Ascending aorta (tissue), 2 donors: ENCODE measurements at places on chromosomes 2 and 18. TPM values are rescaled to one million over a fixed set of nuclear protein-coding genes. Genes with fewer than 3 reads are reported as not detected.

DNA sequence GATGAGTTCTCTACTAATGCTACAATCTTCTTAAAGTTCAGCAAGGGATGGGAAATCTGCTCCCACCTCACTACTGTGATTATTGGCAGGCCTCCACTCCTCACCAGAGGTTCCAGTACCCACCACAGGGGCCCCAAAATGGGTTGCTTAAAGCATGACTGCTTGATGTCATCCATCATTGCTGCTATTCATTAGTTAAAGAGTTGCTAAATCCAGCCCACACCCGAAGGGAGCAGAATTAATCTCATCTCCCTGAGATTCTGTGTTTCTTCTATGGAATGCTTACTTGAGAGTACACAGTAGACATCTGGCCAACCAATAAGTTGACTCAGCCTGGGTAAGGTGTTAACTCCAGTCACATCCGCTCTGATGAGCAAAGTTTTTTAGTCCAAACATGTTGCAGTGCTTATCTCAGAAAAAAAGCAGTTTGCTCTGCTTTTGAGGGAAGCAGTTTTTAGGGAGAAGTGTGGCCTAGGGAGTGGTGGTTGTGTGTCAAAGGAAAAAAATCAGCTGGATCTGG, 690.2 kb upstream of the POU3F3 start:
- DNase-seq = no peak

DNA sequence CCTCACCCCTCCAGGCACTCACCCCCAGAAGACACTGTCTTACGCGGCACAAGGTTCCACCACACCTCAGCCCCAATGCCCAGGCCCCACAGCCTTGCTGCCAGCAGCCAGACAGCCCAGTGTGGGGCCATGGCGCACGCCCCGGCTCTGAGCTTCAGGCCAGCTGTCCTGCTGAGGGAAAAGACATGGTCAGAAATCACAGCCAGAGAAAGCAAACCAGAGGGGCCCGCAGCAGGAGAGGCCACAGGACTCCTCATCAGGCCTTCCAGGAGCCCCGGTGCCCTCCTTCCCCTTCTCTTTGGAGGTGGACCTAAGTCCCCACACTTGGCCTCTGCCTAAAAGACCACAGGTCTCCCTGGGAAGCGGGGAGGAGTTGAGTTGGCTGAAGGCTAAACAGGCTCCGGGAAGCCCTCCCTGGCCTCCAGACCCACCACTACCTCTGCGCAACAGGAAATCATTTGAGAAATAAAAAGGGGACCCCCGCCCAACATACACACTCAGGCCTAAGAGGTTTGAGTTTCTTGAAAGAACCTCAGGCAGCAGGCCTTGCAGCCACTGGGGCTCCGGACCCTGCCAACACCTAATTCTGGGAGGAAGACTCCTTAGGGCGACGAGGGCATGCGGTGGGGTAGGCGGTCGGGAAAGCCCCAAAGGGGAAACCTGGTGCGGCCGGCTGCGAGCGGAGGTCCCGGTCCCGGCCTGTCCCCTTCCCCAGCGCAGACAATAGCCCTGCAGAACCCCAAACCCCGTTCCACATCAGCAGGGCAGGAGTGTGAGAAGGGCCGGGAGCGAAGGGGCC, 1.9 kb downstream of the SEMA4C start:
- DNase-seq = no peak

Gene CPSF3
- total RNA-seq = 5.3 TPM

Gene SLC14A1
- total RNA-seq = 42.7 TPM

DNA sequence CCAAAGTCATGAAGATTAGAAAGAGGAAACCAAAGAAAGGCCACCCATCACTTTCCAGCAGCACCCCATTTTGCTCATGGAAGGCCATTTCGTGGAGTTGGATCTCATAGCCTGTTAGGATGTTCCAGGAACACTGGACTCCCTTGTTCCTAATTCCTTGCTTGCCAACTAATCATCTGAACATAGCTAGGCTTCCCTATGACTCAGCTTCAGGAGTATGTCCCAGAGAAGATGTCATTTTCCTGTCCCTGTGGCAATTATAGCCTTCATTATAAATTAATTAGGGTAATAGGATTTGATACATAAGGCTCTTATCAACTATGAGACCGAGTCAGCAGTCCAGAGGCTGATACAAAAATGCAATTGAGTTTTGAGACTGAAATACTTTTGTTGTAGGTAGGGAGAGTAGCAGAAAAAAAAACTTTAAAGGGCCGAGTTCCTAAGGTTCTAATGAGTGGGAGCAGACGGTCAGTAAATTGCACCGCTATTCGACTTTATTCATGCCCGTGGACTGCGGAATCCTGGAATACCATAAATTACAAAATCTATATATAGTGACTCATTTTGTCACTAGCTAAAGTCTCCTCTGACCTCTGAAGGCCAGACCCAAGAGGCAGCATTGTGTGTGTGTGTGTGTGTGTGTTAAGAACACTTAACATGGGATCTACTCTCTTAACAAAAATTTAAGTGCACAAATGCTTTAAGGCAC, 311.8 kb downstream of the FBXO15 start:
- no peak for DNase-seq

- no peak for DNase-seq
These were observed 22.7 kb downstream of the TTC32 start for GRCh38 chr2:19879120-19879519.

DNA sequence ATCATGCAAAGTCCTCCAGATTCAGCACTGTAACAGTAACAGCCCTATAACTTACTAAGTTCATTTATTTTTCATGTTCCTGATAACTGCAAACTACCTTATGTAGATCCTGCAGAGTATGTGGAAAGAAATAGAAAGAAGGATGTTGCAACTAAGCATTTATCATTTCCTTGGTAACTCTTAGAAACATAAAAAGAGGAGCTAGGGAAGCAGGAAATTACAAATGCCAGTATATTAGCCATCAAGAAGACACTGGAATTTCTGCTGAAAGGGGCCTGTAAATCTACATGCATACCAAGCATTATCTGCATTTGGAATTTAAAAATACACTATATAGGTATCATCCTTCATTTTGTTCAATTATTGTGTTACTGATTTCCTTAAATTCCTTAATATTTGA, 66.8 kb downstream of the PDE11A start:
- no peak for DNase-seq

GRCh38 chr2:239727182-239727775, 297.9 kb downstream of the NDUFA10 start:
- DNase-seq = no peak

GRCh38 chr2:44135771-44136170, 32.9 kb upstream of the PPM1B start:
- DNase-seq = no peak

GRCh38 chr2:38905251-38905650, 15.6 kb downstream of the ARHGEF33 start:
- no peak for DNase-seq

Gene C2orf66
- not detected for total RNA-seq

Gene VAMP5
- 114 TPM for total RNA-seq

- no peak for DNase-seq
These were observed 249.0 kb downstream of the TRIB2 start for GRCh38 chr2:12965540-12966269.

GRCh38 chr2:202687276-202687675, 52.5 kb downstream of the FAM117B start:
- DNase-seq = no peak

Gene CCDC121
- 8.0 TPM for total RNA-seq

DNA sequence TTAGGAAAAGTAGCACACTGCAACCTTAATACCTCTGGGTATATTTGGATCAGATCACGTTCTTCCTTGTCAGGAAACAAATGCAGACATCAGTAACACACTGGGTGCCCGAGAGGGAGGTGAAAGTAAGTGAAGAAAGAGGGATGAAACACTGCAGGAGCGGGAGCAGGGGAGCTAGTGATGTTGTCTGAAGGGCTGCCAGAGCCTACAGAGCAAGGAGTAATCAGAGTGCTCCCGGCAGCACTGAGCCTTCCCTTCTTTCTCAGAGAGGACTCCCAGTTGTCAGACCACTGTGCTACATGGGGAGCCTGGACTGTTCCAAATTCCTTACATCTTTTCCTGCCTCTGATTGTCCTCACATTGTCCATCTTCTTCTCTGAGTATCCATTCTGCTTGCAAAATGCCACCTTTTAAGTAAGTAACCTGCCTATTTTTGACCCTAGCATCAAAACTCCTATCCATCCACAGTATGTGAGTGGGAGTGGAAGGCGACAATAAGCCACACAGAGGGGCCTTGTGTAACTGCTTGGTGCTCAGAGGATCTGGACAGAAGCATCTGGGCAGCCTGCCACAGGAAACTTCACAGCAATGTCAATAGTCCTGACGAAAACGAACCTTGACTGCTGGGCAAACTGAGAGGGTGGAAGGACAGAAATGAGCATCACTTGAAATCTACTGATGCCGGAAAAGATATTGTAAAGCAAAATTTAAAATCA, 10.8 kb upstream of the NAB1 start:
- no peak for DNase-seq
